ENCODE measurements at places on chromosomes 1 and 21. TPM values are rescaled to one million over a fixed set of nuclear protein-coding genes. Genes with fewer than 3 reads are reported as not detected.

- no peak overlapping the region for H3K4me3 ChIP-seq
- H3K4me1 ChIP-seq, result no peaks in the 10 kb centered on the region
- no peaks in the 10 kb centered on the region for H3K36me3 ChIP-seq
- no peak overlapping the region for H3K27ac ChIP-seq
These were observed 148.2 kb upstream of the PALMD start for GRCh38 chr1:99497690-99498089.

DNA sequence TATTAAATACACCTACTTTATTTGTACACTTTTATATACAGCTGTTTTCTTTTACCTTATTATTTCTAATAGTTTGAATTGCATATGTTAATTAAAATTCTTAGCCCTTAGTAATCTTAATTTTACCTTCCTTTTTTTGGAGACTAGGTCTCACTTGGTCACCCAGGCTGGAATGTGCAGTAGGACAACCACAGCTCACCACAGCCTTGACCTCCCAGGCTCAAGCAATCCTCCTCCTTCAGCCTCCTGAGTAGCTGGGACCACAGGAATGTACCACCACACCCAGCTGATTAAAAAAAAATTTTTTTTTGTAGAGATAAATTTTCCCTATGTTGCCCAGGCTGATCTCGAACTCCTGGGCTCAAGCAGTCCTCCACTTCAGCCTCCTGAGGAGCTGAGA is 15.0 kb upstream of the SDC3 start:
- no peaks in the 10 kb centered on the region for H3K27me3 ChIP-seq
- H3K36me3 ChIP-seq, result no peaks in the 10 kb centered on the region
- no peak overlapping the region for H3K4me3 ChIP-seq
- H3K4me1 ChIP-seq, result peaks cover 20% of the 10 kb centered on the region

DNA sequence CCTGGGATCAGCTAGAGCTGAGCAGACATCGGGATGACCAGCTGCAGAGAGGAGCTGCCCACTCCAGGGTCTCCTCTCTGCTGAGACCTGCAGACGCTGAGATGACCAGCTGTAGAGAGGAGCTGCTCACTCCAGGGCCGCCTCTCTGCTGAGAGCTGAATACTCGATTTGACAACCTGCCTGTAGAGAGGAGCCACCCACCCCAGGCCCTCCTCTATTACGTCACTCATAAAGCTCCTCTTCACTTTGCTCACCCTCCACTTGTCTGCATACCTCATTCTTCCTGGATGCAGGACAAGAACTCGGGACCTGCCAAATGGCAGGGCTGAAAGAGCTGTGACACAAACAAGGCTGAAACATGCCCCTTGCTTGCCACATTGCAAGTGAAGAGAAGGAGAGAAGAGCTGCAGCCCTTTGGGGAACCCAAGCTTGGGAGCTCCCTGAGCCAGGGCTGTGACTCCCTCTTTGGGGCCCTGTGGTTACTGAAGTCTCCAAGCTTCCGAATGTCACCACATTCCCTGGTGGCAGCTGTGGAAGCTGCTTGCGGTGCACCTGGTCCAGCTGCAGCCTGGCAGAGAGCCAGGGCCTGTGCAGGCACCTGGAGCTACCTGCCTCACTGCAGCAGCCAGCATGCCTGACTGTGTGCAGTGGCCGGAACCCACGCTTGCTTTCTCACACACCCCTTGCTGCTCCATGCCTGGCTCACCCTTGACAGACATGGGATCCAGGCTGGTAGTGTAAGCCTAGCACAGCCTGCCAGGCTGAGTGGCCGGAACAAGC is 59.6 kb downstream of the CC2D1B start:
- H3K4me3 ChIP-seq, result no peak overlapping the region
- peak overlapping the region; percentile 27 for H3K27ac ChIP-seq
- no peak for DNase-seq
- H3K36me3 ChIP-seq, result no peaks in the 10 kb centered on the region
- no peaks in the 10 kb centered on the region for H3K4me1 ChIP-seq

GRCh38 chr1:189708674-189709073 is 769.0 kb downstream of the BRINP3 start:
- H3K4me1 ChIP-seq, result no peaks in the 10 kb centered on the region
- H3K4me3 ChIP-seq, result no peak overlapping the region
- no peaks in the 10 kb centered on the region for H3K36me3 ChIP-seq
- no peak for DNase-seq
- no peak overlapping the region for H3K27ac ChIP-seq

DNA sequence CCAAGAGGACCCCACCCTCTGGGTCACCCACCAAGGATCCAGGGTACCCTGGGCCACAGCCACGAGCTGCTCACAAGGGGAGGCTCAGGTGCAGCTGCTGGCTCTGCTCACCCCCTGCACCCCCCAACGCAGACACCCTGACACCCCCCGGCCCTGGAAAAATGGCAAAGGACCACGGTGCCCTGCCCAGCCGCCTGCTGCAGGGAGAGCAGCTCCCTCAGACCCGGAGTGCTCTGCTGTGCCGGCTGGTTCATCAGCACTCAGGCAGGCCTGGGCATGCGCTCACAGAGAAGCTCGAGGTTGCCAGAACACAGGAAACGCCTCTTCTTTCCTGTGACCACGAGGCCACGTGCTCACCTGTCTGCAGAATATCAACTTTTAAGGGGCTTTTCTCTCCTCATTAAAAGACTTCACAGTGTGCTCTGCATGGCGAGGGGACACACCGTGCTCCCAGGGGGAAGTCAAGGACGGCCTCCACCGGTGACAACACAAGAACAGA is 4.3 kb upstream of the C1QTNF12 start:
- no peaks in the 10 kb centered on the region for H3K36me3 ChIP-seq
- peaks cover 3% of the 10 kb centered on the region for H3K4me1 ChIP-seq
- no peak for DNase-seq
- H3K27me3 ChIP-seq, result peaks cover 21% of the 10 kb centered on the region
- peak overlapping the region; percentile 35 for H3K27ac ChIP-seq
- H3K4me3 ChIP-seq, result no peak overlapping the region

- H3K27ac ChIP-seq, result no peak overlapping the region
- no peak overlapping the region for H3K4me3 ChIP-seq
- H3K27me3 ChIP-seq, result no peaks in the 10 kb centered on the region
- no peak for DNase-seq
- no peaks in the 10 kb centered on the region for H3K36me3 ChIP-seq
These were observed 16.9 kb downstream of the GPR157 start for GRCh38 chr1:9111957-9112356.

GRCh38 chr21:35348686-35349085 is 299.6 kb upstream of the RUNX1 start:
- H3K27ac ChIP-seq, result no peak overlapping the region
- H3K27me3 ChIP-seq, result no peaks in the 10 kb centered on the region
- DNase-seq, result no peak
- peaks cover 4% of the 10 kb centered on the region for H3K4me1 ChIP-seq
- H3K4me3 ChIP-seq, result no peak overlapping the region
- no peaks in the 10 kb centered on the region for H3K36me3 ChIP-seq

DNA sequence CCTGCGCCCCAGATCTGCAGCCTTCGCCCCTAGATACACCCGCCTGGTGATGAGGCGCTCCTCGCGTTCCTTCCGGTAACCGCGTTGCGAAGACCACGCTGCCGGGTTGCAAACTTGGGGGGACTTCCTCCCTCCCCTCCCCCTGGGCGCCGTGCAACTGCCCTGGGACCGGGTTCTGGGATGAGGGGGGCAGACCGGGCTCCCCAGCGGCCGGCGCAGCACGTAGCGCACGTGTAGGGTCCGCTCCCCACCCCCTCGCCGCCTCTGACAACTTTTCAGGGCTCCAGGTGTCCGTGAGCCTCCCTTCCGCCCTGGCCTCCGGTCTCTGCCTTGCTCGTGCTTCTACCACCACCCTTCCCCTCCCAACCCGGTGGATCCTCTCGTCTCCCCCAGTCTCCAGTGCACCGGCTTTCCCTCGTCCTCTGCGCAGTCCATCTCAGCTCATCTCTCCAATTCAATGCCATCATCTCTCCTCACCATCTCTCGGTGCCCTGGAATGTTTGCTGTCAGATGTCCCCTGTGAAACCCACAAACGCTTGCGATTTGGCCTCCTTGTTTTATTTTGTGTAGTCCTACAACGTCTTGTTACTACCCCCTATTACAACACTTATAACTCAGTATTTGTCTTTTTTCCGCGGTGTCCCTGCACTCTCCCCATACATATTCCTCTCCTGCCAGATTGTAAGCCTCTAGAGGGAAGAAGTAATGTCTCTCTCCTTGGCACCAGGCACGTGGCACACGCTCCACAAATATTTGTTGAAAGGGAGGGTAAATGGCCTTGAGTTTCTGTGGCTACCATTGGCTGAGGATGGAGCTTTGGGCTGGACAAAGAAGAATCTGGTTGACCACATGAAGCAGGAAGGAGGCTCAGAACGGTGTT is 782 bp downstream of the PCAT6 start:
- H3K27ac ChIP-seq, result peak overlapping the region; percentile 83
- peak overlapping the region; percentile 87 for H3K4me3 ChIP-seq
- peaks cover 33% of the 10 kb centered on the region for H3K4me1 ChIP-seq
- DNase-seq, result no peak
- H3K36me3 ChIP-seq, result peaks cover under 1% of the 10 kb centered on the region

DNA sequence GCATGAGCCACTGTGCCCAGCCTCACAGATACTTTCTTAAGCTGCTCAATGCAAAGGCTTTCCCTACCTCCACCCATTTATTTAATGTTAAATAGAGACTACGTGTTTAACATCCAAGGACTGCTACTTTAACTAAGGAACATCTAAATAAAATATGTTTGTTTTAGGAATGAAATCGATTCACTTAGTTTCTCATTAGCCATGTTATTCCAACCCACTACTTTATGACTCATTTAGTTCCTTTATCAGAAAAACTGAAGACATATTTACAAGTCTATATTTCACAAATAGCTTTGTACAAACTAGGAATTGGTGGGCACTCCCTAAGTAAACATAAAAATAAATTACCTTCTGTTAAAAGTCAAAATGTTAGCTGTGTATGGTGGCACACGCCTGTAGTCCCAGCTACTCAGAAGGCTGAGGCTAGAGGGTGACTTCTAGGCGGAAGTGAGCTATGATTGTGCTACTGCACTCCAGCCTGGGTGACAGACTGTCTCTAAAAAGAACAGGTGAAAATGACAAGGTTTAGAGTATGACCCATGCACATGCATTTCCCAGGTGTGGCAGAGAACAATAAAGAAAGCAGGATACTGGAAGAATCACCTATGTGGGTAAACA is 39.9 kb upstream of the AK4 start:
- no peaks in the 10 kb centered on the region for H3K4me1 ChIP-seq
- H3K27ac ChIP-seq, result no peak overlapping the region

DNA sequence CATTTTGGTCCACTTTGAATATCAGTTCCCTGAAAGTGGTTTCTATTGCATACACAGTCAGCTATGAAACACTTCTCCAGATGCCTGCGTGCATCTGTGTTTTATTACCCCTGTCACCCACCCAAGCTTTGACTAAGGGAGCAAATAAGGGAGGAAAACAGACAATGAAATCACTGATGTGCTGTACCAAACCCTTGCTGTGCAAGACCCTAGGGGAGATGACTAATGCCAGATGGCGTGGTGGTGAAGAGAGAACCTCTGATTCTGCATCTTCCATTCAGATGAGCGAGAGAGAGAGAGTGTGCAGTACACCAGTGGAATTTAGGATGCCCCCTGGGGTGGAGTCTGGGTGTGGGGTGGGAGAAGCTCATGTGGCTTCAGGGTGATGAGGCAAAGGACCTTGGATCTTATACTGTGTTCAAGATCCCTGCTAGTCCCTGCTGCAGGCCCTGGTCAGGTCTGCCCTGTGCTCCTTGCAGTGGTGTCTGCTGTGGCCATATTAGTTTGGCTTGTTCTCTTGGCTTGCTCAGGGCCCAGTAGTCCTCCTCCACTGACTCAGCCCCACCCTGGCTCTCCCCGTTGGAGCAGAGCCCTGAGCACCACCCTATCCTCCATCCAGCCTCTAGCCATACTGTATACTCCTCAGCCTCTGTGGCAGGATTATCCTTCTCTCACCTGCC is 18.5 kb downstream of the CLCA1 start:
- H3K4me1 ChIP-seq, result peaks cover 5% of the 10 kb centered on the region
- peaks cover 5% of the 10 kb centered on the region for H3K27me3 ChIP-seq
- H3K36me3 ChIP-seq, result no peaks in the 10 kb centered on the region
- no peak for DNase-seq

DNA sequence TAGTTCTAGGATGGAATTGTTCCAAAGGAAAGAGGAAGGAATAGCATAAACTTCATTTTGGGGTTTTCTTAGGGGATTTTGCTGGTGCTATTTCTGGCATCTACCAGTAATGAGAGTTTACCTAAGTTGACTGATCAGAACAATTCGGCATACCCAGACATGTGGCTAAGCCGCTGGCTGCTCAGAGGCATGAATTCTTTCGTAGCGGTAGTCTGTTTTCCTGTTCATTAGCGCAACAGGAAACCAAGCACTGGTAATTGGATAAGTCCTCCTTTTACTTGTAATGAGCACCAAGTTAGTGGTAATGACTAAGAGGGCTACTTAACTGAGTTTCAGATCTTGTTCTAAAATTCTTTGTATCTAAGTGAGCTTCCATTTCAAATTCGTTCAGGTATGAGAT is 38.6 kb downstream of the C21orf91 start:
- H3K4me1 ChIP-seq, result no peaks in the 10 kb centered on the region
- no peak overlapping the region for H3K4me3 ChIP-seq
- no peaks in the 10 kb centered on the region for H3K27me3 ChIP-seq
- no peak for DNase-seq

Gene BMP8A
- 0.19 TPM for total RNA-seq

Gene RYR2
- total RNA-seq, result 0.07 TPM

Gene KRTAP13-2
- total RNA-seq, result not detected

Data from neural crest cell (in vitro differentiated cells).